D341Med (cell line): ENCODE measurements at places on chromosomes 7 and 10.
A peak's percentile ranks its signal among the peaks of the same experiment; 100 is the strongest.

DNA sequence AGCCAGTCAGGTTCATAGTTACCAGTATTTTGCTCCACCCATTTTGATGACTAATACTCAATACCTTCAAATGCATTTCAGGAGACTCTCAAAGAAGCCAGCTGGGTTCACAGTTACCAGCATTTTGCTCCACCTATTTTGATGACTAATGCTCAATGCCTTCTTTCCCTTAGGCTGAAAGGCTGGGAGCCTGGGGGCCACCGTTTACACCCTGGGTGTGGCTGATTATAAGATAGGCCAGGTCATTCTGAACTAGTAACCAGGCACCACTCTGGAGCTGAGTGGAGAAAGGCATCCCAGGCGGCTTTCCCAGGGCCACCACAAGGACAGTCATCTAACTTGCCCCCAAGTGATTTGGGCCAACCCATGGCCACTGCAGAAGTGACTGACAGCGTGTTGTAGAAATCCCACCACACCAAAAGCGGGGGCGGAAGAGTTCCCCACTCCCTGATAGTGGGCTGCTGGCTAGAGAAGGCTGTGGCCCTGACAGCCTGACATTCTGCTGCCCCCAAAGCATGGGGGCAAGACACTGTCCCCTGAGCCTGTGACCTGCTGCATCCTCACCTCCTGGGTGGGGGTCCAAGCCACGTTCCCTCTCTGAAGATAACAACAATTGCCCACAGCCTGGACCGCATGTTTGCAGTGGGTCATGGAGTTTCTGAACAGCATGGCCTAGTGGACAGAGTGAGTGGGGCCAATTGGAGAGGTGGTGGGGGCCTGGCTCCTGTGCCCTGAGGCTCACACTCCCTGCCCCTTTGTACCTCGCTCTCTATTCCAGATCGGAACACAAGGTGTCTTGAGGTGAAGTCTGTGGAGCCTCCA lies 23.0 kb upstream of the ZNF488 start:
- peak; percentile 17 for DNase-seq

GRCh38 chr10:110442746-110443145 lies 55.0 kb upstream of the DUSP5 start:
- no peak for DNase-seq

DNA sequence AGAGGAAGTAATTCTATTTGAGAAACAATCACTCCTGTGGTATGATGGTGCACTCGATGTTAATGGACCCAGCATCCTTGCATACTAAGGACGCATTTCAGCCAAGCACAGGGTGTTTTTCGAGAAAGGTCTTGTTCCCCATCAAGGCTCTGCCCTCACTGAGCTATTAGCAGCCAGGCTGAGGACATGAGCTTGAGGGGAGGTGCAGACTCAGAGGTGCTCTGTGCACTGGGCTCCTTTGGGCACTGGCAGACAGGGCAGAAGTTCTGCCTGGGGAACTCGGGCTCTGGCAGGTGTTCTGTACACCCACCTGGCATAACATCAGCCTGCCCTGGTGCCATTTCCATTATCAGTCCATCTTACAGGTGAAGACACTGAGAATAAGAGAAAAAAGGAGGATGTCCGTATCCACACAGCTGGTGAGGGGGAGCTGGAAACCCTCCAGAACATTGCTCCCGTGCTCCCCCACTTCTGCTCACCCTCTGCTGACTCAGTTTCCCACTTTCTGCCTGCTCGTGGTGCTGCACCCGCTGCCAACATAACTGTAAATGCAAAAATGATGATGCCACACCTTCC lies 92.7 kb upstream of the RET start:
- no peak for DNase-seq

DNA sequence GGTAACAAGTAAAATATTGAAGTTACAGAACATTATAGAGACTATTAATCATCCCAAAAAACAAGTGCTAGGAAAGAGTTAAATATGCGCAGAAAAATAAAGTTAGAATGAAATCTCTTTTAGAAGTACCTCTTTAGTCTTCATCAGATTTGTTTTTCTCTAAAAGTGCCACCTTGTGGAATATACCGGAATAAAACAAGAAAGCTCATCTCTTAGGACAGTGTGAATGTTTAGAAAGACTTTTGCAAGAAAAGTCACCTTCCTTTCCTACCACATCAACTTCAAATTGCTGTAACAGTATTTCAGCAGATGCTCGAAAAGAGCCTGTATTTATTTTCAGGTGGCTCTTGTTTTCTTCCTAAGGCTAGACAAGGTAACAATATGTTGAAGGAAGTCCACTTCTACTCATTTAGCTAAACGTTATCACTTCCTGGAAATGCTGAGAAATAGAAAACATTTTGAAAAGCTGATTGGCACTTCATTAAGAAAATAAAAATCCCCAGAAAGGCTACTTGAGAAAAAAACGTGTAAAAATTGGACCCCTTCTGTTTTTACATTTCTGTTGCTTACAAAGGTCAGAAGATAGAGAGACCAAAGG lies 19.8 kb upstream of the FAM133B start:
- no peak for DNase-seq

GRCh38 chr7:35522697-35523096 lies 172.2 kb downstream of the HERPUD2 start:
- no peak for DNase-seq

DNA sequence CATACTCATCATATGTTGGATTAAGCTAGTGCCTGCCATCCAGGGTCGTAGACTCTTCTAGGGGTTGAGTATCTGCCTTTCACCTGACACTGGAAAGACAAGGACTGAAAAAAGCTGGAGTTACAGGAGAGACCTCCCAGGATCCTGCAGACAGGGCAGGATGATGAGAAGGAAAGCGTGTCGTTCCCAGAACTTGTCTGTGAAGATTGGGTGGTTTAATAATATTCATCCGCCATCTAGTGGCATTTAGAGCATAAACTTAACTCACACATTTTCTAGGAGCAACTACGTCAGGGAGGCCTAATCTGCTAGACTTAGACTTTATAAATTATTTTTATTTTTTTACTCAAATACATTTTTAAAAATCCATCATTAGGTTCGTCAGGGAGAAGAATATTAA lies 59.6 kb downstream of the ADRB1 start:
- DNase-seq, result peak; percentile 42

GRCh38 chr10:119309423-119309770 lies 102.0 kb downstream of the GRK5 start:
- no peak for DNase-seq

DNA sequence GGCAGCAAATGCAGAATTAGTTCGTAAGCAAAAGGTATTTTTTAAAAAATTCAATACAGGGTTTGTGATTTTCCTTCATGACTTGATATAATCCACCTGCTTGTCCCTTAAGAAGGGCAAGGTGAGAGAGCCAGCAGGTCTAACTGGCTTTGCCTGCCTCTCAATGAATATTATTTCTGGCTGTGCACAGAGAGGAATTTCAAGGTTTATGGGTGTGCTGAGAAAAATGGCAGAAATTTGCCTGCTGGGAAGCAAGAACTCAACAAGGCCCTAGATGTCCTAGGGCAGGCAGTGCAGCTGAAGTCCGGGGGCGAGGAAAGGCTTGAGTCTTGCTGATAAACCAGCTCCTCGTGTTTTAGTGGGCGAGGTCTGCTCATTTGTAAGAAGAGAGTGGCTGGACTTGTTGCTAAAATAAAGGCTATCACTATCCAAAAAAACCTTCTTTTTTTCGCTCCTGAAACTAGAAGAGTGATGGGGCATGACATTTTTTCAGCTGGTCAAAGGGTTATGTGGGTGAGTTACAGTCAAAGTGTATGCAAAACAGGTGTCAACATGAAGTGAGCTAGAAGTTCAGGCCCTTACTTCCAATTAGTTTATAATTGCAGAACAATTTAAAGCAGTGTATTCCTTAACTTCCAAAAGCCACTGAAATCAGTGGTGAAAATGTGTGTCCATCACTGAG lies 385.8 kb upstream of the KLF6 start:
- DNase-seq, result no peak

GRCh38 chr10:4086131-4086898 lies 301.3 kb upstream of the KLF6 start:
- DNase-seq, result no peak

DNA sequence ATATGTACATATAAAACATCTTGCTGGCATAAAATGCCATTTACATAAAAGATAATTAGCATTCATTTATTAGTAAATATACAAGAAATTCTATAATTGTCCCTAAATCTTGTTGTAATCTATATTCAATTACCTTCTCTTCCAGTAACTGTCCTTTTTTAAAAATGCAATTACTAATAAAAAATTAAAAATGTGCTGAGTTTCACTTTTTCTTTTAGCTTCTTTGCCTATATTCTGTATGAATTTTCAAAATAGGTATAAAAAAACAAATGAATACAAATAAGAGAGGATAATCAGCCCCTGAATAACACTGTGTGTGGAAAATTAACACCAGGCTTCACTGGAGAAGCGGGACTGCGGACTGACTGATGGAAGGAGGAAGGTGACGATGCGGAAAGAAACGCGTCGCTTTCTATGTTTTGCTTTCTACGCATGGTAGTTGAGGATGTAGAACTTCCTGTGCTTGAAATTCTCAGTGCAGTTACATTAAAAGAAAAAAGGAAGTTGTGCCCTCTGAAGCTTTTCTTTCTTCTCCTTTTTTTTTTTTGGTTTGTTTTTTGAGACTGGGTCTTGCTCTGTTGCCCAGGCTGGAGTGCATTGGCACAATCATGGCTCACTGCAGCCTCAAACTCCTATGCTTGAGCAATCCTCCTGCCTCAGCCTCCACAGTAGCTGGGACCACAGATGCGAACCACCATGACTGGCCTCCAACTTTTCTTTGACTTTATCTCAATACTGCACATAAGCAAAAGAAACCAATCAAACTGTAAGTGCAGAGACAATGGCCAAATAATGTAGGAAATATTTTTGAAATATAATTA lies 7.4 kb upstream of the ZMYND11 start:
- no peak for DNase-seq

DNA sequence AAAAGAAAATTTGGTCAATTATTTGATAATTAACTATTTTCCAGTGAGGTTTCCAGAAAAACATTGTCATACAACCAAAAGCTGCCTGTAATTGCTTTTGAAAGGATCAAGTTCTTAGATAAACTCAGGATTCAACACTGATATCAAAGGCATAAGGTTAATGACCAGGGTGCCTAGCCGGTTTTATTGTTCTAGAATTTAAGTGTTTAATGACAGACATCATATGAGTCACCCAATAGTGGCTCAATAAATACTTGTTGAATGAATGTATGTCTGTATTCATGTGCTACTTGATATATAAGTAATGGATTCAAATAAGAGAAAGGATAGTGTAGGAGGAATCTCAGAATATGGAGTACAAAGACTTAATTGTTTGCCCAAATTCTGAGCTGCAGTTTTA lies 196.1 kb upstream of the LRGUK start:
- no peak for DNase-seq

DNA sequence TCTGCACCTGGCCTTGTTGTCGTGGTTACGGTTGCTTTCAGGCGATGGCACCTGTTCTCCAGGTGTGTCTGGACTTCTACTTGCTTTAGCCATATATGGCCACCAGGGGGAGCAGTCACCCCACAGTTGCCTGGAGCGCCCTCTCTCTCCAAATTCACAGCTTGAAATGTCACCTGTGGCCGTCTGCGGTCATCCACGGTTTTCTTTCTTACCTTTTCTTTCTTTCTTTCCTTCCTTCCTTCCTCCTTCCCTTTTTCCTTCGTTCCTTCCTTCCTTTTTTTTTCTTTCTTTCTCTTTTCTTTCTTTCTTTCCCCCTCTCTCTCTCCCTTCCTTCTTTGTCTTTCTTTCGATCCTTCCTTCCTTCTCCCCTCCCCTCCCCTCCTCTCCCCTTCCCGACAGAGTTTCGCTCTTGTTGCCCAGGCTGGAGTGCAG lies 150.5 kb upstream of the VKORC1L1 start:
- DNase-seq, result peak; percentile 65

DNA sequence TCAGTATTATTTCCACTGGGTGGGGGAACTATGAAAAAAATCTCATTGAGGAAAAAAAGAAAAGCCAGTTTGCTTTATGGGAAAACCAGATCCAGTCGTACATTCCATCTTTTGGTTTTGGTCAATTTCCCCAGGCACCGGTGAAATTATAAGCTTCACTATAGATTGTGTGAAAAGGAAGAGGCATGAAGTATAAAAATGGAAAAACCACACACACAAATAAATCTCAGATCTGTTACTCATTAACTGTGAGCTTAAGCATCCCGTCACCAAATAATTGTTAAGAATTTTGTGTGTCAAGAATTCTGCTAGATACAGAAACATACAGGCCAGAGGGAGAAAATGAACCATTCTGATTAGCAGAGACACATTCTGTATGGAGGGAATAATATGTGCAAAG lies 405.5 kb upstream of the CELF2 start:
- no peak for DNase-seq

DNA sequence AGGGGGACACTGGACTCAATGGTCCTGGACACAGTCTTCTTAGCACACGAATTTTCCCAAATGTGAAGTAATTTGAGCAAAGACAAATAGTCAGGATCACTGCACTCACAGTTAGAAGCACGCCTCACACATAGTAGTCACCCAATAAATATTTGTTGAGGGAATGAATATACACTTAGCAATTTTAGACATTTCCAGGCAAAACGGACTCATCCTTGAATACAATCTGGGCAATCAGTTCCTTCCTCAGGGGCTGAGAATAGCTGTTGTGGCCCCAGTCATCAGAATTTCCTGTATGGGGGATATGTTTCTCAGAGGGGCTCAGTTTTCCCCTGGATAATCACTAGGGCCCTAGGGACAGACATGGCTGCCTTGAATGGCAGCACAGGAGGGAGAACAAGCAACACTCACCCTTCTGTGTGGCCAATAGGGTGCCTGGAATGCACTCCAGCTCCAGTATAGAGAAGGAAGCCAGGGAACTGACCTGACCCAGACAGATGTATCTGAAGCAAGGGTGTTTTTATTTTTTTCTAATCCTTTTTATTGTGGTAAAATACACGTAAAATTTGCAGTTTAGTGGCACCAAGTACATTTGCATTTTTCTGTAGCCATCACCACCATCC lies 282.7 kb upstream of the ZNF32 start:
- DNase-seq, result no peak

- DNase-seq, result no peak
Observed at GRCh38 chr10:77186936-77187335, 450.7 kb downstream of the KCNMA1 start.

- no peak for DNase-seq
Observed at GRCh38 chr7:97011536-97012364, 6.4 kb downstream of the DLX6 start.

- DNase-seq, result no peak
Observed at GRCh38 chr7:45198986-45199385, 41.4 kb downstream of the RAMP3 start.

GRCh38 chr10:80518807-80519360 lies 18.8 kb upstream of the SH2D4B start:
- DNase-seq, result no peak

DNA sequence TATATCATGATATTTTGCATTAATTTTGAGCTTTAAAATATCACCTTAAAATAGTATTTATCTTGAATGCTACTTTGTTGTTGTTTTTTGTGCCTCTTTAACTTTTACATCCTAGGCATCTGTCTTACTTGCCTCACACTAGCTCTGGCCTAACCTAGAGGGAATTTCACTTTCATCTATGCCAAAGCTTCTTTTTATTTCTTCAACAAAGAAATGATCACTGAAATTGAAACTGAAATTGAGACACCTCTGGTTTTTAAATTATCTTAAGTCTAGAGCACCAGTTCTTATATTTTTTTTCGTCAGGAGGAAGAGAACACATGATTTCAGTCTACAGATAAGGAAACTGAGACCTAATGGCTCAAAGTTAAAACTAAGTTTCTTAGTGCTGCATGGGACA lies 3.5 kb upstream of the SCIN start:
- no peak for DNase-seq

- no peak for DNase-seq
Observed at GRCh38 chr10:125827133-125827532, 3.8 kb downstream of the BCCIP start.

- DNase-seq, result peak; percentile 58
Observed at GRCh38 chr10:49164559-49165188, 23.5 kb downstream of the TMEM273 start.
